A549 treated with dexamethasone at 1 μM for 4 hours (cell line): ENCODE measurements at places on chromosomes 1 and 21. TPM values are rescaled to one million over a fixed set of nuclear protein-coding genes. Genes with fewer than 3 reads are reported as not detected.

ATF3 gene
- 20.8 to 37.6 TPM (median 26.9 TPM) in 5 replicates for total RNA-seq

C1orf159 gene
- 8.5 to 13.5 TPM (median 12.3 TPM) in 5 replicates for total RNA-seq

SOX13 gene
- total RNA-seq: 17.3 to 27.5 TPM (median 21.8 TPM) in 5 replicates

LCE1A gene
- not detected in 5 replicates for total RNA-seq

SLFNL1 gene
- 0.02 to 0.07 TPM (median 0.04 TPM) in 4 of 5 replicates, not detected in the other for total RNA-seq

SPATA45 gene
- 0.20 to 0.46 TPM (median 0.42 TPM) in 3 of 5 replicates, not detected in the others for total RNA-seq

TDRD10 gene
- total RNA-seq: 0.14 to 0.15 TPM in 2 of 5 replicates, not detected in the others

MMP23B gene
- total RNA-seq: 0.46 to 0.79 TPM (median 0.61 TPM) in 4 of 5 replicates, not detected in the other

RGS1 gene
- not detected in 5 replicates for total RNA-seq

SPRR1A gene
- total RNA-seq: not detected in 5 replicates

CHD5 gene
- total RNA-seq: 1.5 to 2.9 TPM (median 2.6 TPM) in 5 replicates

TNFSF4 gene
- total RNA-seq: 0.02 to 0.09 TPM (median 0.08 TPM) in 3 of 5 replicates, not detected in the others

AIM2 gene
- total RNA-seq: not detected in 5 replicates

SLC6A17 gene
- 3.4 to 6.5 TPM (median 5.3 TPM) in 5 replicates for total RNA-seq

CHODL gene
- total RNA-seq: 0.03 TPM in 1 of 5 replicates, not detected in the others

BGLAP gene
- total RNA-seq: 0.23 to 0.47 TPM (median 0.29 TPM) in 3 of 5 replicates, not detected in the others

TSPEAR gene
- total RNA-seq: 0.04 TPM in 1 of 5 replicates, not detected in the others

SLAMF8 gene
- 0.05 to 0.31 TPM (median 0.15 TPM) in 5 replicates for total RNA-seq

LCE1C gene
- 0.14 TPM in 1 of 5 replicates, not detected in the others for total RNA-seq

PDPN gene
- not detected in 5 replicates for total RNA-seq

SUSD4 gene
- 0.59 to 0.86 TPM (median 0.63 TPM) in 5 replicates for total RNA-seq

FAM229A gene
- total RNA-seq: 1.2 to 3.3 TPM (median 2.6 TPM) in 5 replicates

PIGV gene
- 5.3 to 7.2 TPM (median 6.4 TPM) in 5 replicates for total RNA-seq

TCHHL1 gene
- not detected in 5 replicates for total RNA-seq

BATF3 gene
- total RNA-seq: 24.8 to 34.8 TPM (median 31.6 TPM) in 5 replicates

DDAH1 gene
- 8.0 to 10.6 TPM (median 9.0 TPM) in 5 replicates for total RNA-seq

HSF2BP gene
- 1.6 to 2.2 TPM (median 1.8 TPM) in 5 replicates for total RNA-seq

GLIS1 gene
- 0.05 to 0.11 TPM (median 0.06 TPM) in 5 replicates for total RNA-seq

PPIAL4G gene
- not detected in 5 replicates for total RNA-seq

CFHR4 gene
- total RNA-seq: not detected in 5 replicates

FNDC5 gene
- total RNA-seq: 0.13 to 0.66 TPM (median 0.35 TPM) in 5 replicates

LMX1A gene
- 0.05 TPM in 1 of 5 replicates, not detected in the others for total RNA-seq

SPRR2F gene
- not detected in 5 replicates for total RNA-seq

LCE1F gene
- total RNA-seq: not detected in 5 replicates

SLC9A1 gene
- 15.0 to 23.8 TPM (median 21.1 TPM) in 5 replicates for total RNA-seq

TENT5C gene
- total RNA-seq: 0.08 to 0.14 TPM (median 0.11 TPM) in 5 replicates

FCRL6 gene
- total RNA-seq: not detected in 5 replicates

ATP1A4 gene
- total RNA-seq: not detected in 5 replicates

RBP7 gene
- total RNA-seq: 4.5 to 6.1 TPM (median 5.4 TPM) in 5 replicates

PGLYRP4 gene
- total RNA-seq: not detected in 5 replicates

PDE9A gene
- 1.0 to 1.7 TPM (median 1.6 TPM) in 5 replicates for total RNA-seq

CAMK2N1 gene
- 58.6 to 71.5 TPM (median 66.4 TPM) in 5 replicates for total RNA-seq

LAD1 gene
- total RNA-seq: 0.90 to 2.2 TPM (median 1.4 TPM) in 5 replicates
